ENCODE measurements at places on chromosomes 5 and 9.

DNA sequence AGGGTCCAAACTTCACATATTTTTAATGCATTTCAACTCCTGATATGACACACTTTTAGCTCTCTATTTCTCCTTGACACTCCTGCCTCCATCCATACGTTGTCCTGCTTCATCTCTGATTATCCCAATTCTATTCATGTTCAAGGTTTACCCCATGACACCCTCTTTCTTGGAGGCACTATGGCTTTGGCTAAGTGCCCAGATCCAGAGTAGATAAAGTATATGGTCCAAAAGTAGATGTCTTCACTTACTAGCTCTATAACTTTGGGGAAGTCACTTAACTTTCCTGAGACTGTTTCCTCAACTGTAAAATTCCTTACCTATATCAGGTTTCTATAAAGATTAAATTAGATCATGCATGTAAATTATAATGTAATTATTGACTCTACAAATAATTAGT lies 36.1 kb downstream of the SLC22A5 start:
- DNase-seq: no peak

DNA sequence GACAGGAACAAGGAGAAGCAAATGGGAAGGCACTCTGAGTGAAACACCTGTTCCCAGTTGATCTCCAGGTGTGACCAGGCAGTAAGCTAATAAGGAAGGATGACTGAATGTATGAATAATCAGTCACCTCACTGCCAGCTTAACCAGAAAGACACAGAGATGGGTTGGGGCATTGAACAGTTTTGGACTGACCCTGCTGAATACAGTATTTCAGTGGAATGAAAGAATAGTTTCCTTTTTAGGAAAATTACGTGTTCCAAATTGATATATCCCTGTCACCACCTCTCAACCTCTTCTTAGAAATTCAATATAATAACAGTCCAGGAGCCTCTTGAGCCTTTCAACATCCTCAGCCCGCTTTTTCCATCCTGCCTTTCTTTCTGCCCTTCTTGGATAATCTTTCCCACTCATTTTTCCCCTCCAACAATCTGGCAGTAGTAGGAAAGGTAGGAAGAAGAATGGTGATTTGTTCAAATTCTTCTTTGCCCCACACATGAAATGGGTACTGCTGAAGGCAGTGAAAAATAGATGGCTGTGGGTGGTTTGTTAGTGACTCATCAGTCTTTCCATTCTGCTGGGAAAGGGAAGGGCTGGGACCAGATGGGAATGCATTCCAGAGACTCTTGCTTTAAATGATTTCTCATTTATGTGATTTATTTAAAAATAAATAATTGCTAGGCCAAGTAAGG lies 117.9 kb downstream of the ZSWIM6 start:
- peak; percentile 24 for DNase-seq

DNA sequence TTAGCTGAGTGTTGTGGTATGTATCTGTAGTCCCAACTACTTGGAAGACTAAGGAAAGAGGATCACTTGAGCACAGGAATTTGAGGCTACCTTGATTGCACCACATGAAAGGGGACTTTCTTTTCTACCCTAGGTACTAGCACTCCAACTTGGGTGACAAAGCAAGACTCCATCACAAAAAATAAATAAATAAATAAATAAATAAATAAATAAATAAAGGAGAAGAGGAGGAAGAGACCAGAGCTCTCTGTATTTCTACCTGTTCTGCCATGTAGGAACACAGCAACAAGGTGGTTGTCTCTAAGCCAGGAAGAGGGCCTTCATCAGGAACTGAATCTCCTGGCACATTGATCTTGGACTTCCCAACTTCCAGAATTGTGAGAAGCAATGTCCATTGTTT lies 118.6 kb downstream of the HMHB1 start:
- no peak for DNase-seq

- peak; percentile 66 for DNase-seq
Measured at GRCh38 chr9:693201-694091, 148.1 kb upstream of the DMRT1 start.

DNA sequence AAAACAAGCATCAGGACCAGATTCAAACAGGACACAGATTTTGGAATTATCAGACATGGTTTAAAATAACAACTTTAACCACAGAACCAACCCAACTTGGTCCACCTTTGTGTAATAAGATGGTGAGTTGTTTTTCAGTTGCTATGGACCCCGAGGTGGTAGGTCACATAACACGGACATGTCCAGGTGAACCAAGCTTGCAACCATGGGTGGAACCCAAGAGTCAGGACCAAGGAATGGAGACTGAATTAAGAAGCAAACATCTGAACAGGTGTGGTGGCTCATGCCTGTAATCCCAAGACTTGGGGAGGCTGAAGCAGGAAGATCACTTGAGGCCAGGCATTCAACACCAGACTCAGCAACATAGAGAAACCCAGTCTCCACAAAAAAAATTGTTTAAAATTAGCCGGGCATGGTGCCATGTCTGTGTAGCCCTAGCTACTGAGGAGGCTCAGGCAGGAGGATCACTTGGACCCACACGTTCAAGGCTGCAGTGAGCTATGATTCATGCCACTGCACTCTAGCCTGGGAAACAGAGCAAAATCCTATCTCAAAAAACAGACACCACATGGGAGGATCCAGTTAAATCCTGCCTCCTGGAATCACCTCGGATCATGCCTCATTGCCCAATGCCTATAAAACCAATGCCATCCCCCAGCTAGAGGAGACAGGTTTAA lies 10.6 kb downstream of the PTBP3 start:
- no peak for DNase-seq

DNA sequence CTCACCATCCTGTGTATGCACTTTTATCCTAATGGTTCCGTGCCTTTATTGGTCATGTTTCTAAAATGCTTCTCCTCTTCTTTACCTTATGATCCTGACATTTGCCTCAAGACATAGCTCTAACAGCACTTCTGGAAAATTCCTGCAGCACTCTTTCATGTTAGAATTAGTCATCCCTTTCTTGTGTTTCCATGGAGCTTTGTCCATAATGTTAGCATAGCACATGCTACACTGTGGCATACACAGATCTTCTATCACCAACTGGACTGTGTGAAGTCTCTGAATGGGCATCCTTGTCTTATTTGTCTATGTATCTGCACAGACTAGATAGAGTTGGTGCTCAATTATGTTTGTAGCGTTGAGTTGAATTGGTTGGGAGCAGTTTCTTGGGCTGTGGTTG lies 2.0 kb downstream of the SCGB3A2 start:
- DNase-seq: no peak

DNA sequence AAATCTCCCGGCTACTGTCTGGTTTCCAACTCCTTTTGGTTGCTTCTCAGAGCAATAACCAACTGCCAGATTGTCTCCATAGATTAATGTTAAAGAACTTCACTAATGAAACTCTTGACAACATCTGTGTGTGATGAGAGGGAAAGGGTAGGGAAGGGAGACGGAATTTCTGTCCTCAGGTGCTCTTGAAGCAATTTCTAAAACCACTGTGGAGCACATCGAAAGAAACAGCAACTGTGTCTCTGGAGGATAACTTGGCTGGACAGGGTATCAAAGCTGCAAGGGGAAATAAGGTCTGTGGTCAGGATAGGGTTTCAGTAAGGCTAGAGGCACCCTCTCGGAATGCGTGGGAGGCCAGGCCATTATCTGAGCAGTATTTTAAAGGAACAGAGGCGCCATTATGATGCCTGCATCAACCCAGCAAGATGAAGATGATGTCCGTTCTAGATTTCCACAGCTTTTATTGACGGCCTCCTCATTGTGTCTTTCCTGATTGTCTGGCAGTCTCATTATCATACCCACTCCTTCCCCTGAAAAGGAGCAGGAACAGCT lies 76.6 kb downstream of the RORB start:
- no peak for DNase-seq

DNA sequence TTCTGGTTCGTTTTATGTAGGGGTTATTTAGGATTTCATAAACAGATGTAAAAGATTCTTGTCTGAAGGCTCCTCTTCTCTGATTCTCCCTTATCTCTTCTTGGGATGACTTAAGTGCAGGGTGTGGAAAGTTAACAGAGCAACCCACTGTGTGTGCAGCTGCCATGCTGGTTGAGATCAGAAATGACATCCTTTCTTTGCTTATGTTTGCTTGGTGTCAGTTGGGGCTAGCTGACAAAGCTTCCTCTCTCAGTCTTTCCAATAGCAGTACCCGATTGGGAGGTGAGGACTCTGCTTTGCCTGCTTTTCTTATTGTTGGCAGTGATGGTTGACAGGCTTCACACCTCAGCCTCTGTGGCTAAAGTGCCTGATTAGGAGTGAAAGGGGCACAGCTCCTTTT lies 26.5 kb downstream of the OGN start:
- no peak for DNase-seq

DNA sequence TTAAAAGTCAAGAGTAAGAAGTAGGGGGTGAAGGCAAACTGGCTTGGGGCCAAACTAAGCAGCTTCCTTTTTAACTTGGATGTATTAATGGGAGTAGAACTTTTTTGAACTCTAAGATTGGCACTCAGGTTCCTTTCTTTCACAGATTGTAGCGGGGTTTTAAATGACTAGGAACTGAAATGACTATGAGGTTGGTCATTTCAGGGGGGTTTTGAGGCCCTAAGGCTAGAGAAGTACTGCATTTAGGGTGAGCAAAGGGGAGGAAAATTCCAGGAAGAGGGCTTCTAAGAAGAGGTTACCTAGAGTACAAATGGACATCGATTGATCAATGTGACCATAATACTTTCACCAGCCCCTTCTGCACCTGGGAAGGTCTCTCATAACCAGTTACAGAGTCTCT lies 381.8 kb downstream of the MLLT3 start:
- no peak for DNase-seq

- no peak for DNase-seq
Measured at GRCh38 chr9:92631452-92632343, 38.2 kb downstream of the IPPK start.

GRCh38 chr9:133454325-133454724 lies 5.5 kb upstream of the CACFD1 start:
- no peak for DNase-seq

- DNase-seq: no peak
Measured at GRCh38 chr9:33719581-33720374, 75.6 kb upstream of the PRSS3 start.

GRCh38 chr9:89941875-89942274 lies 337.1 kb downstream of the GADD45G start:
- DNase-seq: no peak

DNA sequence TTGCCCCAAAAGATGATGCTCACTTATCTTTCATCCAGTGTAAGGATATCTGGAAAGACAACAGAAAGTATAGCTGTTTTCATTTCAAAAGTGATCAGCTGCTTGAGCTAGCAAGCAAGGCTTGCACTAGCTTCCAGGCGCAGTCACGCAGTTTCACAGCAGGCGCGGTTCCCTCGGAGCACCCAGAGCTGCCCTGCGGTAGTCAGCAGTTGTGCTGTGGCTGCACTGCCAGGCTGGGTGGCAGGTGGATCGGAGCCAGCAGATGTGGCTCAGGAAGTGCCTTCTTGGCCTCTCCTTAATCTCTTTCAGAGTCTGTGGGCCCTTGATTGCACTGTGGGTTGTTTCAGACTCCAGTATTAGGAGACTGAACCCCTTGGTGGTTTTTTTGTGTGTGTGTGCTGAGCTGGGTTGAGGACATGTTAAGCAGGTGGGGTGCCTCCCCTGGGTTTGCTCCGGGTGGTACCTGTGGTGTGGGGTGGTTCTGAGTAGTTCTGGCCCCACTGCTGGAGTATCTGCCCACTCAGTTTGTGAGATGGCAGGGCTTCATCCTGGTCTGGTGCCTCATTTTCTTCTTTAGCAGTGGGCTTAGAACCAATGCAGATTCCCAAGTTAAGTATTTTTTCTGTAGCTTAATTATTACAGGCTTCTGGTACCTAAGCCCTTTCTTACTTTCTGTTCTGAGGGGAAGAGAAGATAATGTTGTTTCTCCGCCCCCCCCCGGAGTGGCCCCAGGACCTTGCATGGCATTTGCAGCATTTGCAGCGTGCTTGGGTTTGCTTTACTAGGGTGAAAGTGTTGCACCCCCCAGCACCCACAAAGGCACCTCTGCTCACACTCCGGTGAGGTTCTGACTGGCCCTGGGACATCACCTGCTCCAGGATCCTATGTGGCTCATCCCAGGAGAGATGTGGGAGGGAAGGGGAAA lies 16.4 kb downstream of the TENT4A start:
- DNase-seq: no peak

- peak; percentile 34 for DNase-seq
Measured at GRCh38 chr9:130445268-130445983, 665 bp downstream of the ASS1 start.

DNA sequence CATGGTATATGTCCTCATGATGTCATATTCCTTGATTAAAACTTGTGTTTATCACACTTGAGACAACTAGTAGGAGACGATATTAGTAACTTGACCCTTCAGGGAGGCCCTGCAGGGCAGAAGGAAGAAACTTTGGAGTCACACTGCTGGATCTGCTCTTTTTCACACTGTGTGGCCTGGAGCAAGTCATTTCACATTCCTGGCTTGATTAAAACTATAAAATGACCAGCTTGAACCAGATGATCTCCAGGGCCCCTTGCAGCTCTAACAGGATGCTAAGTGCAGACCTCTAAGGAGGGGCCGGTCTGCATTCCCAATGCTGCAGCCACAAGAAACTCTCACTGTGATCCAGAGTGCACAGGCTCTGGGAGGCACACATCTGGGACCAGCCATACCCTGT lies 146.4 kb upstream of the ZNF366 start:
- DNase-seq: no peak

GRCh38 chr9:136239983-136240330 lies 5.7 kb downstream of the QSOX2 start:
- no peak for DNase-seq

GRCh38 chr5:180291943-180292831 lies at the start of gene MAPK9:
TSS of gene MAPK9 (minus strand) at chr5:180292083. CDS start at chr5:180280561, 11,522 bp downstream.
- peak; percentile 80 for DNase-seq

DNA sequence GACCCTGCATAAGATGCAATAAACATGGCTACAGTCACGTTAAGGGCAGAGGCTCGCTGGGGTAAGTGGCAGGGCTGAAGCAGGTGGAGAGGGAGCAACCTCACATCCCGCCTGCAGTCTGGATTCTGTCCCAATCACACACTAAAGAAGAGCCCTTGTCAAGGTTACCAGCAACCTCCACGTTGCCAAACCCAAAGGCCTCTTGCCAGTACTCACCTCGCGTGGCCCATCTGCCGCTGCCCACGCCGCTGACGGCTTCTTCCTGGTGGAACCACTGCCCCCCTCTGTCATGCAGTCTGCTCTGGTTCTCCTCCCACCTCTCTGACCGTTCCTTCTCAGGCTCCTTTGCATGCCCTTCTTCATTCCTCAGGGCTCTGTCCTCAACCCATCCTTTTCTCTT lies 8.8 kb downstream of the AQP7 start:
- DNase-seq: no peak

DNA sequence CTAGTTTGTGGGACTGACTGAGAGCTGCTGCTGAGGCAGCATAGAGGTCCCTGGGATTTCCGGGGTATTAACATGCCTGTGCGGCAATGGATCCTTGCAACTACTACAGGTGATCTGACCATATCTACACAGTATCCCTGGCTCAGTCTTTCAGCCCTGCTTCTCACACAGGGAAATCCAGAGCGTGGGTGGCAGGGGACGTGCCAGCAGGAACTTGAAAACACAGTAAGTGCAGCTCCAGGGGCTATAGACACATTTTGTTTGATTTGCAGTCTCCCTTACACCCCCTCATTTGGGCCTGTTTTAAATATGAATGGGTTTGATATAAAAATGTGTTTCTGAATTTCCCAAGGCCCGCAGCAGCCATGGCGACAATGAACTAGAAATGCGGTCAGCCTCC lies 209.5 kb downstream of the DCP2 start:
- DNase-seq: no peak

Data from mucosa of gallbladder (tissue), 1 donor.